ENCODE measurements at places on chromosomes 12 and 14.

GRCh38 chr14:86055512-86056075, 525.6 kb downstream of the FLRT2 start:
- DNase-seq = no peak

GRCh38 chr12:12010277-12011039, 60.3 kb upstream of the BCL2L14 start:
- DNase-seq = no peak

- no peak for DNase-seq
Measured at GRCh38 chr14:73058922-73059673, 764 bp downstream of the RBM25 start.

DNA sequence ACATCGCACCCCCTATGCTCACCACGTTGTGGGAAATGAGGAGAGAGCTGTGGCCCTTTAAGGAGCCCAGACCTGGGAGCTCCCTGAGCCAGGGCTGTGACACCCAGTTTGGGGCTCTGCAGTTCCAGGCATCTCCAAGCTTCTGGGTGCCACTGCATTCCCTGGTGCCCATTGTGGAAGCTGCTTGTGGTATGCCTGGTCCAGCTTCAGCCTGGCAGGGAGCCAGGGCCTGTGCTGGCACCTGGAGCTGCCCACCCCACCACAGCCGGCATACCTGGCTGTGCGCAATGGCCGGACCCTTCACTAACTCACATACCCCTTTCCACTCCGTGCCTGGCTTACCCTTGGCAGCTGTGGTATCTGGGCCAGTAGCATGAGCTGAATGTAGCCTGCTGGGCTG, 107.9 kb upstream of the OR4E1 start:
- DNase-seq = no peak

DNA sequence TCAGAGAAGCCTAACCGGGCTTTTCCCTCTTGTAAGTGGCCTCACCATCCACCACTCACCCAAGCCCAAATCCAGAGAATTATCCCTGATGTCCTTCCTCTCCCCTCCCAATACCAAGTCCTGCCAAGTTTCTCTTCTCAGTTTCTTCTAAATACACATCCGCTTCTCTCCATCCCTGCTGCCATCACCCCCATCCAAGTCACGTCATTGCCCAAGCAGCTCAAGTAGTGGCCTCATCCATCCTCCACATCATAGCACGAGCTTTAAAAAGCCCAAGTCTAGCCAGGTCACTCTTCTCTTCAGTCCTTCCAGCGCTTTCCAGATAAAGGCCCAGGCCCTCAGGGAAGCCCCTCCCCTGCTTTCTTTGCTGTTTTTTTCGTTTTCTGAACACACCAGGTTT, 25.4 kb downstream of the IL31 start:
- no peak for DNase-seq

- DNase-seq = no peak
Measured at GRCh38 chr14:29240066-29240465, 473.5 kb downstream of the FOXG1 start.

DNA sequence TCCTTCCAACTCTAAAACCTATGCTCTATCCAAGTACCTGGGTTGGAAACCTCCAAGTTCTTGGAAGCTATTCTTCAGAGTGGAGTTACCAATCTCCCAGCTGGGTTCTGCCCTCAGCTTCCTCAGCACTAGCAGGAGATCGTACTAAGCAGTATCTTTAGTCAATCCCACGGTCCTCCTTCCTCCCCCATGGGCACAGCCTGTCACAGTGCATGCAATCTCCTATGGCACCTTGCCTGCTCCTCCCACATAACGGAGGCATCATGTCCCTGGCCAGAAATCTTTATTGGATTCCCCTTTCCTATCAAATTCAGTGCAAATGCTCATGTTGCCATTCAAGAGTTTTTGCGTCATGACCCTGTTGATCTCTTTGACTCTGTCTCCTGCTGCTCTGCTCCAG, 5.4 kb upstream of the LPAR5 start:
- DNase-seq = no peak

DNA sequence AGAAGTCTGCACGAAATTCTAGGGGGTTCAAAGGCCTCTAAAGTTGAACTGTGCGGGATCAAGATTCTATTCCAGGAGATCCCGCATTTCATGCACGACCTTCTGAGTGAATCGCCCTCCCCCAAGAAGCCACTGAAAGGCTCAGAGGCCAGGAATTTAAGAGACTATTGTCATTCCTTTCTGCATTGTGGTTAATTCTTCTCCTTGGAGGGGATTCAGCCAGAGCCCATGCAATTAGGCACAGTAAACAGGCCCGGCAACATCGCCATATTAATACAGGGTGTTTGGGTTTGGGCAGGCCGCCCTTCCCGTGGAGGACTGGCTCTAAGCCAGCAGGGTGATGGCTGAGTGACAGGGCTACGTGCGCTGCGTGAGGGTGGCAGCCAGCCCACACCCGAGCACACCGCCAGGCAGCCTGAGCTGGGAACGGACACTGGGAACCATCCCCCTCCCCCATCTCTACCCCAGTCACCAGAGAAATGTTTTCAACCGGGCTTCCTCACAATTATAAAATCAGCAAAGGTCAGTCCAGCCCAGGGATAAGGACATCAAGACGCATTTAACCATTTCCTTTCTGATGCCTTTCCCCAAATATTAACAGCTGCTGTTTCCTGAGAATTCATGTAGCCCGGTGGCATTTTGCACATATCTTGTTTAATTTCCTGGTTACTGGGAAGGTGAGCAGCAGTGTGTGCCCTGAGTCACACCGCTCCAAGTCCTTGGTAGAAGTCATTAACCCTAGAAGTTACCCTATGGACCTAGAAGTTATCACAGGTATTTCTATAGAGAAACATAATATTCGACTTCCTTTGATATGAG, 12.5 kb downstream of the EGLN3 start:
- DNase-seq = peak; percentile 14

Data from neural crest cell (in vitro differentiated cells).